ENCODE measurements at places on chromosomes 2 and 18.

- no peak for DNase-seq
These were observed 302.1 kb downstream of the SMAD2 start for GRCh38 chr18:47628240-47628781.

DNA sequence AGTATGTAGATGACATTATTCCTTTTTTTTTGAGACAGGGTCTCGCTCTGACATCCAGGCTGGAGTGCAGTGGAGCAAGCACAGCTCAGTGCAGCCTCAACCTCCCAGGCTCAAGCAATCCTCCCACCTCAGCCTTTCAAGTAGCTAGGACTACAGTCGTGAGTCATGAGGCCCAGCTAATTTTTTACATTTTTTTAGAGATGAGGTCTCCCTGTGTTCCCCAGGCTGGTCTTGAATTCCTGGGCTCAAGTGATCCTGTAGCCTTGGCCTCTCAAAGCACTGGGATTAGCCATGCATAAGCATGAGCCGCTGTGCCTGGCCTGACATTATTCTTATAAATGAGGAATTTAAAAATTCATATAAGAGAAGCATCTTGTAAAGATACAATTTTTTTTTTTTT, 86.9 kb downstream of the FAM117B start:
- DNase-seq: no peak

DNA sequence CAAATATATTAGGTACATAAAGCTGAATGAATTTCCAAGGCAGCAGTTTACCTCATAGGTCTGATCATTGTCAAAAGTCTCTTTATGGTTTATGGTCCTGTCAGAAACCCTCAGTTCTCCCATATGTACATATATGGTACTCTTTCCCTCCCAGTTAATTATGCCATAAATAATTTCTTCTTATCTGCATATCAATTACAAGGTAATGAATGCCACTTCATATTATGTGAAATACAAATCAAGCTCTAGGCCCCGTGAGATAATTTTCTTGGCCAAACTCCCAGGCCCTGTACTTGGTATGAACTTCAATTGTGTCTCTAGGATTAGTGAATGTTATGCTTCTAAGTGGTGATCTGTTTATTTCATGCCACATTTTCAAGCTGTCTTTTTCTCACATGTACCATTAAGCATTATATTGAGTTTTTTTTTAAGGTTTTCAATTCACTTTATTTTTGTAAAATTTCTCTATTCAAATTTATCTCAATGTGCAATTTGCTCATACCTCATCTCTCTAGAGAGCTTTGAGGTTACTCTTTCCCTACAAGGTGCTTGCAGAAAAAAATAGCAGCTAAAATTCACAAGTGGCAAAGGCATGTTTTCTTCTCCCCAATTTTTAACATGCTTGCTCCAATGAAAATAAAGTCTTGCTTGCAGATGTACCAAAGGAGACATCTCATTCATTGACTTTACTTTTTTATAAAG, 430.6 kb upstream of the VRK2 start:
- DNase-seq: no peak

DNA sequence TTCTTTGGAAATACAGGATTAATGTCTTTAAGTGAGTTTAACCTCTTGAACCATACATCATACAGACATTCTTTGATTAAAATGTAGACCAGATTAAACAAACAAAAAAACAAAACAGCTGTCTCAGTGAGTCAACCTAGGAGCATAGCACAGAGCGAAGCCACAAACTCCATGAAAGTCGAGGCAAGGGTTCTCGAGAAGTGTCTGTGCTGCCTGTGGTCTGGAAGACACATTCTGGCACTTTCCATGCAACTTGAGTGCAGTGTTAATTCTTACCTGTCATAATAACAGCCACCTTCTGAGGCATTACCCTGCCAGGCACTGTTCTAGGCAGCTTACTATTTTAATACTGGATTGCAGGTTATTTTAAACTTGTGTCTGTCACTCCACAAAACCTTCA, 435.5 kb upstream of the MMADHC start:
- no peak for DNase-seq

DNA sequence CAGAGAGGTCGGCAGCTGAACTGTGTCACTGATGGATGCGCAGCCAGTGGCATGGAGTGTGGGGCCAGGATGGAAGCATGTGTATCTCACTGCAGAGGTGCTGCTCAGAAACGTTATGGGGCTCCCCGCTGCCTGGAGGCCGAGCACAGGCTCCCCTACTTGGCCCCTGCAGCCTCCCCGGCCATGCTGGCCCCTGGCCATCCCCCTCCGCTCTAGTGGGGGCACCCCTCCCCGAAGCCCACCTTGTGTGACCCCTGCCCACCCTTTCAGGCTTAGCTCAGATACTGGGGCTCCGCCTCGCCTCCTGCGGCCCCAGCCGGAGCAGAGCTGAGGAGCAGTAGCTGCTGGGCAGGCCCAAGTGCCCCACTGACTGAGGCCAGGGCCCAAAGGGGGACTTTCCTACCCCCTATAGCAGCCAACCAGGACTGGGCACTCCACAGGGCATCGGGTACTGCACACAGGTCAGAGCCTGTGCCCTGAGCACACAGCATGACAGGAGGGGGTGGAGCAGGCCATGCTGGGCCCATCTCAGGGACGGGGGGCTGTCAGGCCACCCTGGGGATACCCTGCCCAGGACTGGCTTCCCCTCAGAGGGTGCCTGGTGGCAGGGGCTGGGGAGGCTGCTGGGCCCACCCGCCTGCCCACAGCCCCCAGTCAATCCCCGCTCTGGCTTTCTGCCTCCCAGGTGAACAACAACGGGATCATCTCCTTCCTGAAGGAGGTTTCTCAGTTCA, 31.3 kb downstream of the SNED1 start:
- DNase-seq: no peak

DNA sequence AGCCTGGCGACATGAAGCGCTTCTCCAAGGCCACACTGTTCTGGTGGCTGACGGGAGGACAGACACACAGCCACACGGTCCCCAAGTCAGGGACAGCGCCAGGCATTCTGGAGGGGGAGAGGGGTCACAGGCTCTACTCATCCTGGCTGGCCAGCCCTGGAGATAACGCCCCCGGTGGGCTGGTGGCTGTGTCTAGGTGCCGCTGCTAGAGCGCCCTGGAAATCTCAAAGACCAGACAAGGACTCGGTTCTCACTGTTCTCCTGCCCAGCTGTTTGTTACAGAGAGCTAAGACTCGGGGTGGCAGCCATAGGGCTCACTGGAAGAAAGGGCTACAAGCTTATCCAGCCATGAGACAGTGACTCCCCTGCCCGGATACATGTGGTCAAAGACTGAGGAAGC, 72.0 kb downstream of the KCNF1 start:
- DNase-seq: no peak

DNA sequence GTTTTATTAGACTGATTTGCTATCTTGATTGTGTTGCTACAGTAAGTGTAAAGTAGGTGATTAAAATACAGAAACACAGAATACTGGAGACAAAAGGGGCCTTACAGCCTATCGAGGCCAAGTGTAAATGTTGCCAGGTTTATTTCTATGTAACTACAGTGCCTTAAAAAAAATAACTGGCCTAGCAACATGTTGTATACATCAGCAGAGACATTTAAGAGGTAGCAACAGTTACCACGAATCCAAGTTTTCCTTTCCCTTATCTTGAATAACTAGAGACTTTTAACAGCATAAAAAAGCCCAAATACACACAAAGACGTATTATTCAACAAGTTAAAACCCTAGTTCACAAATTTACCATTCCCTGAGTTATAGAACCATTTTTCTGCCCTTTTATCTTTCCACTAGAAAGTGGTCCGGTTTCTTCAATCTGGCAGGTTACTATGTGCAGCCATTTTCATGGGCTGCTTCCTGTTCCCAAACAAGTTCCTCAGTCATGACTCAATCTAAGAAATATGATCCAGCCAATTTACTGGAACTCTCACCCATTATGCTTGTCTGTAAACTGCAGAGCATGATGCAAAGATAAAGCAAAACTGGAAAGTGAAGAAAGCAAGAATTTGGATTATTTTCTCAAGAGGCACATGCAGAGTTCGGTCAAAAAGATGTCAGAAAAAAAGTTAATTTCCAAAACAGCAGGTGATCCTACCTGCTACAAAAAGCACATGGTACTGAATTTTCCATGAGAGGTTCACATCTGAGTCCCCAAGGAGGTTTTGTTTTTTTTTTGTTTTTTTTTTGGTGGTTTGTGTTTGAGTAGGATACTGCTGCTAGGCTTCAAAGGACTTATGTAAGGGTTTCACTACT, 22.2 kb downstream of the NFE2L2 start:
- no peak for DNase-seq

GRCh38 chr2:219087361-219087760, 26.6 kb upstream of the IHH start:
- no peak for DNase-seq

DNA sequence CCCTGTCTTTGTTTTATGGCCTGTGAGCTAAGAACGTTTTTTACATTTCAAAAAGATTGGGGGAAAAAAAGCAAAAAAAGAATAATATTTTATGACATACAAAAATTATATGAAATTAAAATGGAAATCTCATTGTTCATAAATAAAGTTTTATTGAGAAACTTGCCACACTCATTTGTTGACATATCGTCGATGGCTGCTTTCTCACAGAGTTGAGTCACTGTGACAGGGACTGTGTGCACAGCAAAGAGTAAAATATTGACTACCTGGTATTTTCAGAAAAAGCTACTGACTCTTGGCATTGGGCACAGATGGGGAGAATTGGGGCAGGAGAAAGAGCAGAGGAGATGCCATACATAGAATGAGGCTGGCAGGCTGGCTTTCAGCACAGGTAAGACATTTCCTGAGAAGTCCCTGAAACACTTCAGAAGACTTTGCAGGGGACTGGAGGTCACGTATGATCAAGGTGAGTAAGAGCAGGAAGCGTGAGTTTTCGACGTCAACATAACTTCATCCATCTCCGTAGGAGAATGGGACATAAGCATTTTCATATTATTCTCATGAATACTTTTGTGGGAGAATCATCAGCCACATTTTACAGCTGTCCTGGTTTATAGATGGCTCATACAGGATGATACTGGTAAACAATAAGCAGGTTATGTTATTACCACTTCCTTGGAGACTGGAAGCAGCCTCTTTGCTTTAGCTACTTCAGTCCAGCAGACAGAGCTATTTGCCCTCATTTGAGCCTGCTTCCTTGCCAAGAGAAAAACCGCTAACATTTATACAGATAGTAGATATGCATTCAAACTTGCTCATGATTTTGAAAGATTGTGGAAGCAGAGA, 32.5 kb upstream of the PUM2 start:
- no peak for DNase-seq

GRCh38 chr2:225735844-225736243, 336.3 kb downstream of the NYAP2 start:
- DNase-seq: no peak

GRCh38 chr2:167759531-167759930, 487.9 kb downstream of the STK39 start:
- no peak for DNase-seq

- no peak for DNase-seq
These were observed 166.9 kb downstream of the MSH2 start for GRCh38 chr2:47569658-47570475.

DNA sequence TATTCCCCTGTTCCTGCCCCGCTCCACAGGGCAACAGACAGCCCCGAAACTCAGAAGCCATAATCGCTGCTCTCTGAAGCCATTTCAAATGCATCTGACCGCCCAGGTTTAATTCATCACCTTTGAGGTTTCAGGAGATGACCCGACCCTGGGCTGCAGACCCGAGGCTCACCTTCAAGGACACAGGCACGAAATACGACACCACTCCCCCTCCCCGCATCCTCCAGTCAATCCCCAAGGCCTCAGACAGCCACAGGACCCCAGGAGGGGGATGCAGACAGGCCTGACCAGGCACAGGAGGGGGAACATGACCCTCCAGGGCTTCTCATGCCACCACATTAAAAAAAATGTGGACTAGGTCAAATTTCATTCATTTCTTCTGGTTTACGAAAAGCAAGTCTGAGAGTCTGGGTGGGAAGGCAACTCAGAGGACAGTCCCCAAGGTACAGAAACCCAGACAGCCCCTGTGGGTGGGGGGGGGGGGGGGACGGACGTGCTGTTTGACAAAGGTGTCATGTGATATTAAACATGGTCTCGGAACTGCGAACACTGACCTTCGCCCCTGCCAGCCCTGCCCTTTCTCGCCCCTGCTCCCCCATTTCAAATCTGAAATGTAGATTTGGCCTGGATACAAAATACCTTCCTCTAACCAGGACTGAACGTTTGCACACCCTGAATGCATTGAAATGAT, 142.9 kb downstream of the BCL11A start:
- DNase-seq: no peak

- no peak for DNase-seq
These were observed 85.3 kb downstream of the ZEB2 start for GRCh38 chr2:144434425-144435222.

GRCh38 chr2:232319067-232319802, 59.3 kb upstream of the ALPP start:
- DNase-seq: no peak

DNA sequence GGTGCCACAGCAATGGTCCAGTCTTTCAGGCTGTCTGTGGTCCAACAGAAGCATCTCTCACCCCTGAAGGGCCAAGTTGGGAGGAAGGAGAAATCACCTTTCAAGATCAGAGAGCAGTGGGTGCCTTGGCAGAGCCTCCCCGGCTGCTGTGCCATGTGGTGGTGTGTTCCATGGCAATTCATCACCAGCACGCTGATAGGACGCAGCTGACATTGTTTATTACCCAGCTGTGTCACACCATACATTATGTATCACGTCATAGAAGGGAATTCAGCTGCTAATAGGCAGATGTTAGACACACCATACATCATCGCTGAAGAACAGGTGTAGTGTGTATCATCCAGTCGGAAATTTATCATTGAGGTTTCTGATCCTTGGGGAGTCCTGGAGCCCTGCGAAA, 29.6 kb upstream of the RPL31 start:
- no peak for DNase-seq

DNA sequence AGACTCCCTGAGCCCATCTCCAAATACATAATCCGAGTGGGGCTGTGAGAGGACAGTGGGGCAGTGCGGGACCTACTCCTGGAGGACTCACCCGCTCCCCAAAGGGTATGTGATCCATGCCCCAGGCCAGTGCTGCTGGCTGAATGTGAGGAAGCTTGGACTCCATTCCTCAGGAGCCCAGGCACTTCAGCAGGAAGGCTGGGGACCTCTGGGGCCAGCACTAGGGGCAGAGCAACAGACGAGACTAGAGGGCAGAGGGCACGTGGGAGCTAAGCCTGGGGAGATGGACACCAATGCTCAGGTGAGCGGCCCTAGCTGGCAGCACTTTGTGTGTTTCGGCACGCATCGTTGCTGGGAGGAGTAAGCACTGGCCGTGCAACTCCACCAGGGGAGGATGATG, 84.9 kb downstream of the MALT1 start:
- no peak for DNase-seq

- DNase-seq: no peak
These were observed 97.2 kb upstream of the FAM136A start for GRCh38 chr2:70399046-70399445.

- DNase-seq: no peak
These were observed 405.1 kb downstream of the TNS1 start for GRCh38 chr2:217597681-217598080.
